ENCODE measurements at places on chromosomes 1 and 21. TPM values are rescaled to one million over a fixed set of nuclear protein-coding genes. Genes with fewer than 3 reads are reported as not detected.

The RPE65 gene
- not detected for total RNA-seq

The DCLRE1B gene
- total RNA-seq: 1.3 TPM

GRCh38 chr1:156676820-156677615 lies at the start of gene NES:
NES (minus strand) TSS chr1:156677407; CDS start chr1:156677264, 143 bp downstream.
- peaks cover 15% of the 10 kb centered on the region for H3K4me1 ChIP-seq
- no peak within 1 kb of the TSS for H3K27ac ChIP-seq
- H3K4me3 ChIP-seq: no peak within 1 kb of the TSS
- DNase-seq: peak; percentile 45
- H3K27me3 ChIP-seq: peaks cover 5% of the 10 kb centered on the region

DNA sequence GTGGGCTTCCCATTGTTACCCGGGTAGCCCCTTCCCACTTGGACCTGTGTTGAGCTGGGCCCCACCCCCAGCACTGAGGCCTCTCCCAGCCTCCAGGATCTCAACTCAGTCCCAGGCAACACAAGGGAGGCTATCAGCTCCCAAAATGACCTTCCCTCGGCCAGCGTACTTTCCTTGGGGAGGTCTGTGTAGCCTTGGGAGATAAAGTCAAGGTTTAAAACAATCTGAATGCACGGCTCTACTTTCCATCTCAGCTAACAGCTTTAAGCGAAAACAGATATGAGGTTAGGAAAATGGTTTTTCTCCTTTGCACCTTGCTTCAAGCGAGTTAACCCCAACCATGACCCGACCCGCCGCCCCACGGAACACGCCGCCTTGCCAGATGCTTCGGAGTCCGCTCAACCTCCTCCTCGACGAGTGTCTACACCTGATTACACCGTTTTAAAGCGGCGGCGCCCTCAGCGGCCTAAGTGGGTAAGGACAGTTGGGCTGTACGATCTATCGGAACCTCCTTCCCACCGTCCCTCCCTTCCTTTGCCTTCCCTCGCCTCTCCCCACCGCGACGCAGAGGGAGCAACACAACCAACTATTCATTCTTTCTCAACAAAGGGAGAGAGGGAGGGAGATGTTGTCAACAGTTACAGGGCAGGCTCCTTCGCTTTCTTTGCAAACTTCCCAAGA lies 1.1 kb downstream of the BCAR3 start:
- peak overlapping the region; percentile 34 for H3K27ac ChIP-seq
- H3K4me3 ChIP-seq: peak overlapping the region; percentile 29
- peak; percentile 76 for DNase-seq
- peaks cover 18% of the 10 kb centered on the region for H3K4me1 ChIP-seq
- no peaks in the 10 kb centered on the region for H3K27me3 ChIP-seq
- no peaks in the 10 kb centered on the region for H3K36me3 ChIP-seq

GRCh38 chr1:193416226-193417024 lies 230.0 kb upstream of the B3GALT2 start:
- DNase-seq: no peak
- peaks cover 8% of the 10 kb centered on the region for H3K4me1 ChIP-seq
- no peaks in the 10 kb centered on the region for H3K27me3 ChIP-seq
- H3K27ac ChIP-seq: no peak overlapping the region
- no peaks in the 10 kb centered on the region for H3K36me3 ChIP-seq

- no peaks in the 10 kb centered on the region for H3K4me1 ChIP-seq
- no peak overlapping the region for H3K4me3 ChIP-seq
- no peaks in the 10 kb centered on the region for H3K36me3 ChIP-seq
- no peaks in the 10 kb centered on the region for H3K27me3 ChIP-seq
Observed at GRCh38 chr1:59163268-59164092, 133.4 kb upstream of the FGGY start.

- peak overlapping the region; percentile 27 for H3K27ac ChIP-seq
- DNase-seq: no peak
- peaks cover 25% of the 10 kb centered on the region for H3K4me1 ChIP-seq
Observed at GRCh38 chr1:239718997-239719628, 332.7 kb downstream of the CHRM3 start.

The FMO5 gene
- 68.6 TPM for total RNA-seq

DNA sequence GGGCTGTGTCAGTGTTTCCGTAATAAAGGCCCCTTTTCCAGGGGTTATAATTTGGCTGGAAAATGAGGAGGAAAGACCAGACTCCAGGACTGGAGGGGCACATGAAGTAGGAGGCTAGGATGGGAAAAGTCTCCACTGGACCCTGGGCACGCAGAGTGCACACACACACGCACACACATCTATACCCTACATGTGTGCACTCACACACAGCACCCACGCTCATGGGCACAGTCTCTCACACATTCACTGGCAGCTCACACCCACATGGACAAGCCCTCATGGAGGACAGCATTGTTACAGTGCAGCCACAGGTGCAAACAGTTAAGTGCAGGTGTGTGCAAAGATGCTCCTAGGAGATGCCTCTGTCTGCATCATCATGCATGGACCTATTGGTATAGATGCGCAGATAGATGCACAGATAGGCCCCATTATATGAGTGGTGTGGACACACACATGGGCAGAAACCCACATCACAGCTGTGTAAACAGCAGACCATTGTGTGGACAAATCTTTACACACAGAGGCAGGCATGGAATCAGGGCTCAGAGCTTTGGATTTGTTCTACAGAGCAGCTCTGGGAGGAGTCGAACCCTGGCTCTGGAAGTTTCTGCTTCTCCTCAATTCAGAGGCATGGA lies 9.1 kb upstream of the RUNX3 start:
- no peak overlapping the region for H3K4me3 ChIP-seq
- H3K27ac ChIP-seq: no peak overlapping the region
- no peak for DNase-seq
- no peaks in the 10 kb centered on the region for H3K4me1 ChIP-seq

The NPL gene
- 0.99 TPM for total RNA-seq

- no peaks in the 10 kb centered on the region for H3K36me3 ChIP-seq
- no peaks in the 10 kb centered on the region for H3K27me3 ChIP-seq
- no peak overlapping the region for H3K27ac ChIP-seq
- H3K4me1 ChIP-seq: no peaks in the 10 kb centered on the region
- H3K4me3 ChIP-seq: no peak overlapping the region
- DNase-seq: no peak
Observed at GRCh38 chr1:46480959-46481646, 8.5 kb upstream of the DMBX1 start.

The SMIM1 gene
- not detected for total RNA-seq

DNA sequence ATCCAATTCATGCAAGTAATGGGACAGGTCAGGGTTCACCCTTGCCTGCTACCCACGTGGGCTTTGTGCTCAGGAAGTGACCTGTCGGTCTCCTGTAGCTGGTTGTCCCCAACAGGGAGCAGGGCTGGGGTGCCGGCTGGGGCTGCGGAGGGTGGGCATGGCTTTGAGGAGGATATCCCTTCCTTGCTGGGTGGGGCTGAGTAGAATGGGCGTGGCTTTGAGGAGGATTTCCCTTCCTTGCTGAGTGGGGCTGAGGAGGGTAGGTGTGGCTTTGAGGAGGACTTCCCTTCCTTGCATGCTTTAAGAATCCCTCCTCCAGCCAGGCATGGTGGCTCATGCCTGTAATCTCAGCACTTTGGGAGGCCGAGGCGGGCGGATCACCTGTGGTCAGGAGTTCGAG lies 151.3 kb downstream of the CLIC6 start:
- H3K4me3 ChIP-seq: no peak overlapping the region
- H3K27me3 ChIP-seq: no peaks in the 10 kb centered on the region
- DNase-seq: no peak
- no peak overlapping the region for H3K27ac ChIP-seq
- H3K36me3 ChIP-seq: no peaks in the 10 kb centered on the region

The OR2L5 gene
- total RNA-seq: not detected

DNA sequence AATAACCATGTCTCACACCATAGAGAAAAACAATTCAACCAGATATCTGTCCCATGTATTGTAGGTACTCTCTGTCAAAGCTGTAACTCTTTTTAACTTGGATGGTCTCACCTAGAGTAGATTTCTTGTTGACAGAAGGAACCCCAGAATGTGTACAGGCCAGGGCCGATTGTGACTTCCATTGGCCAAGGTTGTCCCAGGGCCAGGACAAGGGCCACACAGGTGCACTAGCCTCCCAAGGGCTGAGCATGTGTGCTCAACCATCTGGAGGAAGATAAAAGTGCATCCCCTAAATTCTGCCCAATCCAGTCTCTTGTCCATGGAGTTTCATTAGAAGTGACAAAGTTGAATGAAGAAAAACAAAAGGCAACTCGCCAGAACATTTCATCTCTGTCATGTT lies 51.8 kb downstream of the SETD4 start:
- no peaks in the 10 kb centered on the region for H3K36me3 ChIP-seq
- no peak for DNase-seq
- no peak overlapping the region for H3K27ac ChIP-seq
- no peaks in the 10 kb centered on the region for H3K27me3 ChIP-seq
- H3K4me1 ChIP-seq: peaks cover 8% of the 10 kb centered on the region

- no peak for DNase-seq
- no peaks in the 10 kb centered on the region for H3K36me3 ChIP-seq
- no peaks in the 10 kb centered on the region for H3K4me1 ChIP-seq
- H3K27ac ChIP-seq: no peak overlapping the region
- H3K4me3 ChIP-seq: no peak overlapping the region
Observed at GRCh38 chr1:232722626-232723025, 82.6 kb upstream of the MAP10 start.

DNA sequence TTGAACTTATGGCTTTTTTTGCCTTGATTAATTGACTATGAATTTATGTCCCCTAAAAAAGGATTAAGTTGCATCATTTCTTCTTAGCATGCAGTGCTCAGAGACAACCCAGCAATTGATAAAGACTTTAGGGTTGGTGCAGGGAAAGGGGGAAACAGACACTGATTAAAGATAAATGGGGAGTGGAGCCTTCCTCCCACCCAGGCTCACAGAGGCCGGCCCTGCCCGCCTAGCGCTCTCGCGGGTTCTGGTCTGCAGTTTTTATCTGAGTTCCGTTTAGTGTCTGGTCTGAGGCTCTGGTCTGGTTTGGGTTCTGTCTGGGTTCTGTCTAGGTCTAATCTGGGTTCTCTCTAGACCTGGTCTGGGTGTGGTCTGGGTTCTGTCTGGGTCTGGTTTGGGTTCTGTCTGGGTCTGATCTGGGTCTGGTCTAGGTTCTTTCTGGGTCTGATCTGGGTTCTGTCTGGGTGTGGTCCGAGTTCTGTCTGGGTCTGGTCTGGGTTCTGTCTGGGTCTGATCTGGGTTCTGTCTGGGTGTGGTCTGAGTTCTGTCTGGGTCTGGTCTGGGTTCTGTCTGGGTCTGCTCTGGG lies 48.1 kb downstream of the ABCG1 start:
- no peak overlapping the region for H3K27ac ChIP-seq
- H3K4me1 ChIP-seq: peaks cover 14% of the 10 kb centered on the region
- no peaks in the 10 kb centered on the region for H3K36me3 ChIP-seq

The ARMH1 gene
- total RNA-seq: 1.0 TPM

DNA sequence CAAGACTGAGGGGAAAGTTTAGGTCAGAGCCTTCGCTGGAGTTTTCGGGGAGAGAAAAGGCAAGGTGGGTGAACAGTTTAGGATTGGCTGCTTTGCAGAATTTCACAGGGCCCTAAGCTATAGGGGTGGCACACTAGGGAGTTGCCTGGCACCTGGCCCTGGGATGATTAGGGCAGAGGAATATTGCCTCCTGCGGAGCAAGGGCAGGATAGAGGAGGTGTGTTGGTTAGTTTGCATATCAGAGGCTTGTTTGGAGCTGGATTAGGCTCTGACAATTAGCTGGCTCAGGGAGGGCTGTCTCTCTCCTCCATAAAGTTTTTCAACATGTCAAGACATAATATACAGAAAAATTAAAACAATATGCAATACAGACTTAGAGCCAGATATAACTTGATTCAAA lies 436.4 kb downstream of the DISC1 start:
- H3K36me3 ChIP-seq: no peaks in the 10 kb centered on the region
- H3K4me3 ChIP-seq: no peak overlapping the region
- H3K27ac ChIP-seq: no peak overlapping the region
- H3K4me1 ChIP-seq: no peaks in the 10 kb centered on the region

DNA sequence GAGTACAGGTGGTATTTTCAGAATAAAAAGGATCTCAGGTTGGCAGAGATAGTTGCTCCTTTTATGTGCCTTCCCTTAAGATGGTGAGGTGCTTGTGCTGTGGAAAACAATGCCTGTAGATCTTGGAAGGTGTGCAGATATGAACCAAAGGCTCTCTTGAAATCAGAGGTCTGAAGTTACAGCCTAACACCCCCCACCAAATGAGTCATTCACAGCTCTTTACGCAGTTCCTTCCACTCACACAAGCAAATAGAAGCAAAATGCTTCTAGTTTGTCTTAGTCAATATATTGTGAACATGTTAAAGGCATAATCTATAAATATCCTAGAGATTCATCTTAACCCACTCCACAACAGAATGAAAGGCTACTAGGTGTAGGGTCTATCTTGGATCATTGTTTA lies 128.9 kb upstream of the NR5A2 start:
- DNase-seq: no peak
- no peaks in the 10 kb centered on the region for H3K27me3 ChIP-seq
- no peaks in the 10 kb centered on the region for H3K36me3 ChIP-seq
- no peaks in the 10 kb centered on the region for H3K4me1 ChIP-seq
- H3K27ac ChIP-seq: no peak overlapping the region

DNA sequence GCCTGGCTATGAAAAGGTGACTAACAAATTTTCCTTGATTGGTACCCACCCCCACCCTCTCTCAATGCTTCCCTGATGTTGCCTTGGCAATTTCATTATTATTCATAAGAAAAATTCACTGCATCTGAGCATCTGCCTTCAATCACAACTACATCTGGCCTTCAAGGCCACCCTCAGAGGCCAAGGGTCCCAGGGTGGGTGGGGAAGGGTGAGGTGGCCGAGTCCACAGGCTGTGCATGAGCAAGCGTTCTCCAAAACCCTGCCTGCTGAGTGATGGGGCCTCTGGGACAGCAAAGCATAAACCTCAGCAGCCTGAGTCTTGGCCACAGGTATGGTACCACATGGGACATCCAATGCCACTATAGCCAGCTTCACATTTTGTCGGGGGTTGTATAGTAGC lies 198.7 kb downstream of the SLC35F3 start:
- no peaks in the 10 kb centered on the region for H3K27me3 ChIP-seq
- no peaks in the 10 kb centered on the region for H3K4me1 ChIP-seq
- DNase-seq: no peak
- no peak overlapping the region for H3K4me3 ChIP-seq
- H3K27ac ChIP-seq: no peak overlapping the region
- no peaks in the 10 kb centered on the region for H3K36me3 ChIP-seq

DNA sequence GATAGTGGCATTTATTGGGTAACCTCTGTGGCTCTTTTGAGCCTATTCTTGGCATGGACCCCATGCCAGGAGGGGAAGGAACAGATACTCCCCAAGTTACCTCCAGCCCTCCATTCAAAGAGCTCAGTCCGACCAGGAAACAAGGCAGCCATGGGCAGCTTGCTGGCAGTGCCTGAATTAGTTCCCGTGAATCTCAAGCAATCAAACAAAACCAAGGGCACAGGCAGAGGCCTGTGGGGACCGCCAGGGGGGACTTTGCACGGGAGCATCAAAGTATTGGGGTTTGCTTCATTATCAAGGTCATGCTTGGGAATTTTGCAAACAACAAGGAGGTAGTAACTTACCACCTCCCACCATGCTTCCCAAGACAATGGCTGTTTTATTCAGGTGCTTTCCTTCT lies 81.2 kb upstream of the IFFO2 start:
- H3K27ac ChIP-seq: no peak overlapping the region
- no peaks in the 10 kb centered on the region for H3K27me3 ChIP-seq
- DNase-seq: peak; percentile 2
- H3K4me3 ChIP-seq: no peak overlapping the region
